ENCODE measurements at places on chromosomes 7 and 10. TPM values are rescaled to one million over a fixed set of nuclear protein-coding genes. Genes with fewer than 3 reads are reported as not detected.

Gene DNAJB6
- total RNA-seq, result 164 TPM

Gene PDZD7
- 1.2 TPM for total RNA-seq

Gene CNPY1
- not detected for total RNA-seq

Gene KNDC1
- total RNA-seq, result 1.8 TPM

Gene TMEM184A
- 8.7 TPM for total RNA-seq

Gene NEUROD6
- total RNA-seq, result not detected

Gene HOXA4
- 2.7 TPM for total RNA-seq

Gene PHKG1
- total RNA-seq, result 0.41 TPM

Gene UTF1
- total RNA-seq, result 0.16 TPM

Gene SLC13A1
- total RNA-seq, result not detected

Gene GPR85
- not detected for total RNA-seq

Gene FEZF1
- not detected for total RNA-seq

Gene THNSL1
- total RNA-seq, result 4.1 TPM

Gene PLCE1
- 6.3 TPM for total RNA-seq
